ENCODE measurements at places on chromosomes 3 and 15. TPM values are rescaled to one million over a fixed set of nuclear protein-coding genes. Genes with fewer than 3 reads are reported as not detected.

DNA sequence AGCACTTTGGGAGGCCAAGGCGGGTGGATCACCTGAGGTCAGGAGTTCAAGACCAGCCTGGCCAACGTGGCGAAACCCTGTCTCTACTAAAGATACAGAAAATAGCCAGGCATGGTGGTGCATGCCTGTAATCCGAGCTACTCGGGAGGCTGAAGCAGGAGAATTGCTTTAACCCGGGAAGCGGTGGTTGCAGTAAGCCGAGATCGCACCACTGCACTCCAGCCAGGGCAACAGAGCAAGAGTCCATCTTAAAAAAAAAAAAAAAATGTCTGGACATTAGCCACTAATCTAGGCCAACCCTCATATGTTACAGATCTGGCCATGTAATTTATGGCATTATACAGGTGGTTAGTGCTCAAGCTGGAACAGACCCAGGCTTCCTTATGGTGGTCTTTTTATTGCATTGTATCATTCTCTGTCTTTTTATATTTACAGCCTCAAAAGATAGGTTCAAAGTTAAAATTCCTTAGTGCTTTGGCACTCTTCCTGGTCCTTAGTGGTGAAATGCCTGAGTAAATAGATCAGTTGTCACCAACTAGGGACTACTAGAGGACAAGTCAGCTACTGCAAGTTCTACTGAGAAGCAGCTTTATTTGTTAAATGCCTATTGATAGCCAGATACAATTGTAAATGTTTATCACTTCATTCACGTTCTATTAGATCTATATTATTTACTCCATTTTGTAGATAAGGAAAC is 16.0 kb downstream of the STARD9 start:
- DNase-seq, result no peak

GRCh38 chr3:177141471-177141870 is 55.8 kb downstream of the TBL1XR1 start:
- no peak for DNase-seq

The CD96 gene
- 1.1 TPM for total RNA-seq

The ADAMTS9 gene
- total RNA-seq, result 82.8 TPM

The PLA2G4B gene
- total RNA-seq, result 1.5 TPM

All from posterior vena cava (tissue), 2 donors.